ENCODE measurements at places on chromosomes 13 and 19.

- DNase-seq: no peak
Observed at GRCh38 chr19:16671652-16672274, 10.8 kb downstream of the TMEM38A start.

DNA sequence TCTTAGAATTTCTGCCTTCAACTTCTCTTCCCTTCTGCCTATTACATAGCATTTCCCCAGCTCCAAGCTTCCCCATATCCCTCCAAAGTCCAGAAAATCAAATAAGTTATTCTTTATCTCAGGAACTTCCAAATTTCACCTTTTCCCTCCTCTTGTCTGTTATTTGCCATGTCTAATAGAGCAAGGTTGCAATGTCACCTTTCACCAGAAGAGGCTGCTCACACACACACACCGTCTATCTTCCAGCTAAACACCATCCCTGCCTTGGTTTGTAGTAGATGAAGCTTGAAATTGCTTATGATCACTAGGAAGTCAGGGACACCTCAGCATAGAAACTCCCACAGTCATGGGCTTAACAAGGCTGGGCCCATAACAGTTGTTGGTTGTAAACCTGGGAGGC lies 48.4 kb downstream of the ZNRF4 start:
- DNase-seq: no peak

- peak; percentile 38 for DNase-seq
Observed at GRCh38 chr19:13012690-13013608, 17.7 kb downstream of the NFIX start.

DNA sequence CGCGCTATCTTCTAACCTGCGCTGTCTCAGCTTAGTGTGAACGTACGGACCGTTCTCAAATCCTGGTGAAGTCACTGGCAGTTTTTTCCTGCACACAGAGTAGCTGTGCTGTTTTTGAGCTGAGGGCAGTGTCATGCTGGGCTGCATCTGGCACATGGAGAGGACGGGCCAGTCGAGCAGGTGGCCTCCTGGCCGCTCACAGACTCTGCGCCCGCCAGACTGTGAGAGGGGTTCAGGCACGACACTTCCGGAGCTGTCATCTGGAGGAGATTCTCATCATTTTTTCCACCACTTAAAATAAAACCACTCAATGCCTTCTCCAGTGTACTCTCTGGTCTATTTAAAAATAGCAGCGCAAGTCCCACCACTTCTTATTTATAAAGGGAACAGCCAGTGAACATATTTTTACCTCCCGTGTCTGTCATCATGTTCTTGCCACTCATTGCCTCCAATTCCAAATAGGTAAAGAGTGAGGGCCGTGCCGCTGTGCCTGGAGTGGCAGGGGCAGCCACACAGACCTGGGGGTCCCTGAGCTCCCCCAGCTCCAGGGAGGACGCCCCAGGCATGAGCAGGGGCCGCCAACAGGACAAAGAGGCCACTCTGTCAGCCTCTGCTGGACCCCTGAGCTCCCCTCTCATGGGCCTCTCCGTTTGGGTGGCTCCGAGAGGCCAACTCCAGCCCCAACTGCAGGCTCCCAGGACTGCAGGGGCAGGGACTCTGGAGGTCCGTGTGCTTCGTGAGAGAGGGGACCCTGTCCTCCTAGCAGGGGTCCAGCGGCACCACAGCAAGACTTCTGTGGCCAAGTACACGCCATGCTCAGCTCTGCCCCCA lies 36.9 kb upstream of the GRTP1 start:
- DNase-seq: no peak

DNA sequence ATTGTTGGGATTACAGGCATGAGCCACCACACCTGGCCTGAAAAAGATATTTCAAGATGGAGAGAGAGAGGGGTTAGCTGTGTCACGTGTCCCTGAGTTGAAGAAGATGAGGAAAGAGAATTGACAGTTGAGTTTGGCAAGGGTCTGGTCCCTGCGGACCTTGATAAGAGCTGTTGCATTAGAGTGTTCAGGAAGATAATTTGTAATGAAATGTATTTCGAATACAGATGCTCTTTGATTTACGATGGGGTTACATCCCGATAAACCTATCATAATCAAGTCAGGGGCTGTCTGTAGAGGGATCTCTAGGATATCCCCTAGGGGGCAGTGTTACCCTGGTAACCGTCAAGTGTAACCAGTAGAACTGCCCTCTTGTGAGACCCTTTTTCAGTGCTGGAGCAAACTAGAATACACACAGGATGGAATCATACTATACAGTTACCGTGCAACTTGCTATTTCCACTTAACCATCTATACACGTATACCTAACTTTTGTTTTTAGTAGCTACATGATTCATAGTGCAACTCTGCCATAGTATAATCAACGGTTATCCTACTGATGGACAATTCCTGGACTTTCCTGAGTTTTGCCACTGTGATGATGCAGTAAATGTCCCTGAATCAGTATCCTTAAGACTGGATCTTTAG lies 1.5 kb upstream of the ELOF1 start:
- DNase-seq: peak; percentile 28

GRCh38 chr13:106352850-106353249 lies 182.6 kb downstream of the EFNB2 start:
- DNase-seq: no peak

DNA sequence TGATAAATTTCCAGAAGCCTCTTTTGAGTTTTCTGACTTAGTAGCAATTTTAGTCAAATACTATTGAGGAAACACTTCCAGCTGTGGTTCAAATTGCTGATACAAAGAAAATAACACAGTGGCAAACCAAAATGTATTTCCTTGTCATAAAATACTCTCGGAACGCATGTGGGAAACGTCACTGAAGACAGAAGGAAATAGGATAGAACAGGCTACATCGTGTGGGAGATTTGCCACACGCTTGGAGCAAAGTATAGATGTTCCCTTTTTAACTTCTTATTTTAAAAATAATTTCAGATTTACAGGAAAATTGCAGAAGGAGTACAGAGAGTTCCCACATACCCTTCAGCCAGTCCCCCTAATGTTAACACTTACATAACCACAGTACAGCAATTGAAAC lies 88.8 kb downstream of the ING1 start:
- no peak for DNase-seq

DNA sequence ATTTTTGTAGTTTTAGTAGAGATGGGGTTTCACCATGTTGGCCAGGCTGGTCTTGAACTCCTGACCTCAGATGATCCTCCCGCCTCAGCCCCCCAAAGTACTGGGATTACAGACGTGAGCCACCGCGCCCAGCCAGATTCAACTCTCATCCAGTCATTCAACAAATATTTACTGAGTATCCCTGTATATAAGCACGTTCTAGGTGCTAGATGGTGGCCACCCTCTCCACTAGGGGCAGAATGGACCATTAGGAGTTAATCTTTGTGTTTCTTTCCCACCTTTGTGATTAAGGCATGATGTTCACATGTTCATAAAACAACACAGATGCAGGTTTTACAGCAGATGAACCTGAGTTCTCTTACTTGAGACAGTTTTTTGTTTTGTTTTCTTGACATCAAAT lies 7.3 kb downstream of the SHKBP1 start:
- no peak for DNase-seq

GRCh38 chr19:21143854-21144253 lies 2.0 kb downstream of the ZNF431 start:
- no peak for DNase-seq

DNA sequence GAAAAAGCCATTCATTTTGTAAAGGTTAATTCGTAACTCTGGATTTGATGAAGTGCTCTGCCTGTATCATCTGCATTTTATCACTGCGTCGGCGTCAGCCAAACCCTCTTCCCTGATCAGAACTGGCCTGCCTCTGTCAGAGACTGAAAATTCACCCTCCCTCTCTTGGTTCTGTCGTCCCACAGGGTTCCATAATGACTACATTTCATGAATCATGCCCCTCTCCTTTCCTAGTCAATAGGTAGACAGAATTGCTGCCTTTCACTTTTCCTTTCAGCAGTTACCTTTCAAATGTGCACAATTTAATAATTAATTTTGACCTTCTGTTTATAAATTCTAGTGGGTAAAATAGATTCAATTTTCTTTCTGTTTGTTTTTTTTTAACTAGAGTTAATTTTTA lies 423.4 kb downstream of the RFC3 start:
- DNase-seq: no peak

DNA sequence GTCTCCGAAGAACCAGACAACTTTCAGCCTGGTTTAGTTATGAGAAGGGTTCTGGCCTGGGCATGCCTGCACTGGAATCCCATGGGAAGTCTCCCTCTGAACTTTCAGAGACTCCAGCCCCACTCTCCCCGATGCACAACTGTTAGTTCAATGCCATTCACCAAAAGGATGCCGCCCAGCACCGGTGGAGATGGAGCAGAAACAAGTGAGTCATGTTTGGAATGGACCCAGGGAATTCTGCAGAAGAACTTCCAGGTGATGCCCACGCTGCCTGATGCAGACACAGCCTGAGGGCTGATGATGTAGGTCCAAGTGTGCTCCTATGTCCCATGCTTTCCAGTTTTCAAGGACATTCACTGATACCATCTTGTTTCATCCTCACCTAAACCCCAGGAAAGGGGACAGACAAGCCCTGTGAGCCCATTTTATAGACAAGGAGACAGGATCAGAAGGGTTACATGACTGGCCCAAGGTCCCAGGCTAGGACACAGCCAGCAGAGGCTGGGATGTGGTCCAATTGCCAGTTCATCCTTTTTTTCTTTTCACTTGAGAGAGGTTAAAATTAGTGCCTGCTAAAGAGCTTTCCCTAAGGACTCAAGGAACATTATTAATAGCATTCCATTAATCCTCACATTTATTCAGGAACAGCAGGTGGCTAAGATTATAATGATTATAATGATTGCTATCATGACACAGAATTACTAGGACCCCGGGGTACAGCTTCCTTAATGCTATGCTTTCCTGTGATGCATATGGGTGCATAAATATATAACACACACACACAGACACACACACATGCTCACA lies 39.5 kb downstream of the SIAH3 start:
- DNase-seq: no peak

DNA sequence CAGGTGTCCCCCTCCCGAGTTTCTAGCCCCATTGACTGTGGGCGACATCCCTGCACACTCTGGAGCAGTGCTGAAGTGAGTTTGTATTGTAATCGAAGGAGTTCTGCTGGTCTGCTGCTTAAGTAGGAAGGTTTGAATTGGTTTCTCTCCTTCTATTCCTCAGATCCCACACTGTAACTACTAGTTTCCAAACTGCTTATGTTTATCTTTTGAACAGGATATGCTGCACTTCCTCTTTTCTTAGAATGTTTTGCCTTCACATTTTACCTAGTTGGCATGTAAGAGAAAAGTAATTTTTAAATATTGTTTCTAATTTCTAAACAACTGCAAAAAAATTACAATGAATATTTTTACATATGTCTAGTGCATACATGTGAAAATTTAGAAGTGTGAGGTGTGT lies 511.8 kb downstream of the KLF12 start:
- no peak for DNase-seq

- DNase-seq: no peak
Observed at GRCh38 chr13:107185889-107186288, 618.0 kb upstream of the ARGLU1 start.

GRCh38 chr13:74570834-74571233 lies 436.6 kb upstream of the KLF12 start:
- DNase-seq: no peak

DNA sequence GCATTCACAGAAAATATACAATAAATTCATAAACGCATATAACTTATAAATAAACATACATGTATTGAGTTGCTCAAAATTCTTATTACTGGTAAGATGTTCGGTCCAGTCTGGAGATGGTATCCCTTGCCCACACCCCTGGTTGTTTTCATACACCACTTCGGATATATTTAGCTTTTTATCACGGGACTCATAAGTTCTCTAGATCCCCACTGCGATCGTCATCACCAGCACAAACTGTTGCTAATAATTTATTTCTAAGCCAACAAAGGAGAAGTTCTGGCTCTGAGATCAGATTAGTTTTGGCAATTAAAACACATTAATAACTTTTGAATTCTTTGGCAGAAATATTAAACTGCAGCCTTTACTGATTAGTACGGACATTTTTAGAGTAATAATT lies 23.0 kb upstream of the SGCG start:
- DNase-seq: no peak

DNA sequence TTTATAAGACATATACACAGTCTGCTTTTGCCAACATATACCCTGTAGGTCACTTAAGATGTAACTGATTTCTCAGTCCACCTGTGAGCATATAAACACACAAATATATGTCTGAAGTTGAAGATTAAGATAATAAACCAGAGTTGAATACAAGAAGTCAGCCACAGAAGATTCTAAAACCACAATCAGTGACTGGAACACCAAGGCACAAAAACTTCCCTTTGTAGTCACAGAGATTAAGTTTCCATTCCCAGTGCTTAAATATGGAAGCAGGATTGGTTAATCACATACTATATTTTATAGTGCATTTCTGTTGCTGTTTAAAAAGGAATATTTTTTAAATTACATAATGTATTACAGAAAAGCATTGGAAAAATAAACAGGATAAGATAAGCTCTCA lies 39.9 kb downstream of the MTMR6 start:
- no peak for DNase-seq

DNA sequence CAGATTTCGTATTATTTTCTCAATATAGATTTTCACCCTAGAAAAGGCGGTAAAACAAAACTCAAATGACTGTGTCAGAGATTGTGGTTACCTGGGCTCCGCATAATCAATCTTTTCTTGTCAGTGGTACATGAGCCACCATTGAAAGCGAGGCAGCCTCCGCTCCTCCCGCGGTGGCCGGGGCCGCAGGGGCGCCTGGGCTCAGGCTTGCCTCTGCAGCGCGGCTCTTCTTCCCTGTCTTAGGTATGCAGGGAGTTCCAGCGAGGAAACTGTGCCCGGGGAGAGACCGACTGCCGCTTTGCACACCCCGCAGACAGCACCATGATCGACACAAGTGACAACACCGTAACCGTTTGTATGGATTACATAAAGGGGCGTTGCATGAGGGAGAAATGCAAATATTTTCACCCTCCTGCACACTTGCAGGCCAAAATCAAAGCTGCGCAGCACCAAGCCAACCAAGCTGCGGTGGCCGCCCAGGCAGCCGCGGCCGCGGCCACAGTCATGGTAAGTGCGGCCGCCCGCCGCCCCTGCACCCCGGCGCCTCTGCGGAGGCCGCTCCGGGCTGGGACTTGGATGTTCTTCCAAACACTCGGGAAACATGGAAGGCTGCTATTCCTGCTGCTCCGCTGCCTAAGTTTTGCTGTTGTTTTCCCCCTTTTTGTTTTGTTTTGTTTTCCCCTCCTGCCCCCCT lies 87.3 kb upstream of the RAP2A start:
- DNase-seq: no peak

GRCh38 chr13:107258599-107259187 lies 690.8 kb upstream of the ARGLU1 start:
- no peak for DNase-seq

DNA sequence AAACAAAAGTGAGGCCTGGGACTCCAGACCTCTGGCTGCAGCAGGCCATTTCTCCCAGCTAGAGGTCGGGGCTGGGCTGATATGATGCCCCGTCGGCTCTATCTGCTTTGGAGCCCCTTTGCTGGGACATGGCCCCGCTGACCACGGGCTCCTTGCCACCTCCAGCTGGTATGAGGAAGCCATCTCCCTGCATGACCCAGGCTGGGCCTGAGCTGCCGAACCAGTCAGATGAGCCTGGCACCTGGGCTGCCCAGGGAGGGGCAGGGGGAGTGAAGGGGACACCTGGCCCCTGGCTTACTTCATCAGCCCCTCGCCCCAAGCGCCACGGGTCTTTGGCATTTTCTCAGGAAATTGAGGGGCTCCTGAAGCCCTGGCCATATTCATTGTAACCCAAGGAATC lies 7.8 kb downstream of the ZSWIM4 start:
- no peak for DNase-seq

- DNase-seq: no peak
Observed at GRCh38 chr19:34373601-34374288, 8.7 kb downstream of the GPI start.

GRCh38 chr13:33033051-33033812 lies 17.0 kb downstream of the KL start:
- peak; percentile 10 for DNase-seq

- DNase-seq: no peak
Observed at GRCh38 chr19:3295581-3295980, 70.8 kb upstream of the NFIC start.

Data from stimulated activated CD4-positive, alpha-beta T cell treated with anti-CD3 and anti-CD28 coated beads, Interleukin-4, amount 100 ng/mL, for 1 hour (primary cell).